ENCODE measurements at places on chromosomes 7 and 10.
A peak's percentile ranks its signal among the peaks of the same experiment; 100 is the strongest.

DNA sequence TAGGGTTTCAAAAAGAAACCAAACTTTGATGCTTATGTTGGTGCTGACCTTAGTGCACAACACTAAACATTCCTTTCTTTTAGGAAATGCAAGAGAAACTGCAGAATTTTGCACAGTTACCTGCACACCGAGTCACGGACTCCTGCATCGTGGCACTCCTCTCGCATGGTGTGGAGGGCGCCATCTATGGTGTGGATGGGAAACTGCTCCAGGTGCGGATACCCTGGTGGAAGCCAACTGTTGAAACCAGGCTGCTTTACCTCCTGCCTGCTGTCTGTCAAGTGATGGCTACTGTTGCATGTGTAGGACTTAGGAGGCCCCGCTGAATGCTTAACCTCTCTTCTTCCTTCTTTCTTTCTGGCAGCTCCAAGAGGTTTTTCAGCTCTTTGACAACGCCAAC, 11.7 kb downstream of the CASP2 start:
- no peak for DNase-seq

- no peak for DNase-seq
Observed at GRCh38 chr10:129877773-129878371, 86.2 kb downstream of the EBF3 start.

DNA sequence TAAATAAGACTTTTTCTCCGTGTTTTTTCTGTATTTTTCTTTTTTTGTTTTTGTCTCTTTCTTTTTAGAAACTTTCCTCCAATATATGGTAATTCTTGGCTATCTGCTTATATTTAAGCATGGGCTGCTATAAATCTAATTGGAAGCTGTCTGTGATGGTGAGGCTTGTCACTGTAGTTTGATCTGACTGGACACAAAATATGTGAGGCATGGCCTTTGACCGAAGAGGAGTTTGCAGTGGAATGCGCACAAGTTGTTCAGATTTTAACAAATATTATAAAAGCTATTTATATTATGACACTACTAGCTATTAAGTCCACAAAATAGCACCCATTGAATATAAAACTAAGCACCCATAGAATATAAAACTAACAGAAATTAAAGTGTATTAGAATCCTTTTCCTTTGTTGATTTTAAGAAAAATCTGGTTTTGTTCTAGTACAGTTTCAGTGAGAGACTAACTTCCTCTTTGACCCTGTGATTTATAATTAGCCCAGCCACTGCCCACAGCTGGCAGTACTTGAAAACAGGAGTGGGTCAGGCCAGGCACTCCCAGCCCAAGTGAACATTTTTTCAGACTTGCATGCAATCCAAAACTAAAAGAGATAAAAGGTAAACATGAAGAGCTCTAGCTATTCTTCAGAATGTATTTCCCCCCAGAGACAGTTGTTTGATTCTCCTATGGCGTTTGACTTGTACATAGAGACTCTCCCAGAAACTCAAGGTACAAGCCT, 69.9 kb upstream of the FGL2 start:
- no peak for DNase-seq

DNA sequence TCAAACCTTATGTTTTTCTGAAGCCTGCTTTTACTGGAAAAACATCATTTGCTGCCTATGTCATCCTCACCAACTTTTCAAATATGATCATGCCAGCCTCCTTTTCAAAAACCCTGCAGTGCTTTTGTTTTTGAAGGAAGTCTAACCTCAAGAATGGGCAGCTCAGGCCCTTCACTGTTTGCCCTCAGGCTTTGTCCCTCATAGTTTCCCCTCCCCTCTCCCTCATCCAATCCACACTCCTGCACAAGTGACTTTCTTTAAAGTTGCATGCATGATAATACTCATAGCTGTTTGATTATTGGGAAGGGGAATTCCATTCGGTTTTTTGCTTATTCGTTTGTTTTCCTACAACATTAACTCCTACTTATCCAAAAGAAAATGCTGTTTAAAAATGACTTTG, 219.4 kb downstream of the SEMA3E start:
- no peak for DNase-seq

DNA sequence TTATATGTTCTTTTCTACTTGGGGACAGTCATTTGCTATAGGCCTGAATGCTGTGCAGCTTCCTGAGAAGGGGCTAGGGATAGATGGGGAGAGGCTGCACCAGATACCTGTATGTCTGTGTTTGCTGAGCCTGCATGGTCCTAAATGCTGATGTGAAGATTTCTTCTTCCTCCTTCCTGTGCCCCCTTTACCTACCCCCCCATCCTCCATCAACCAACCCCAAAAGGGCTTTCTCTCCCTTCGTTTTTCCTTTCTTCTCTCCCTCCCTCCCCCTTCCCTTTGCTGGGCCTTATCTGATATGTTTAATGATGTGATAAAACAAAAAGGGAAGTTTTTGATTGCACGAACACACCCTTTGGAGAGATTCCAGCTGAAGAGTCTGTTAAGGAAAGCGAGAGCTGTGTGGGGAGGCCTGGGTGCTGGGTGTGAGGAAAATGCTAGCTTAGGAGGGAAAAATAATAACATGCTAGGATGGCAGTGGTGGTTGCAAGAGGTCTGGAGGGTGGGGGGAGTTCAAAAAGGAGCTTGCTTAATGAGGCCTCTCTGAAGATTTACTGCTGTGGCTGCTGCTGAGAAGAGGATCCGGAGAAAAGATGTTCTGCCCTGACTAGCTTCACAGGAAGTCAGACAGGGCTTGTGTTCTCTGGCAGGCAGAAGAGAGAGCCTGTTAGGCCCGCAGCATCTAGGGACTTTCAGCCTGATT, 101.8 kb downstream of the SAMD9 start:
- no peak for DNase-seq

GRCh38 chr7:157961731-157962457, 625.1 kb downstream of the DNAJB6 start:
- no peak for DNase-seq

DNA sequence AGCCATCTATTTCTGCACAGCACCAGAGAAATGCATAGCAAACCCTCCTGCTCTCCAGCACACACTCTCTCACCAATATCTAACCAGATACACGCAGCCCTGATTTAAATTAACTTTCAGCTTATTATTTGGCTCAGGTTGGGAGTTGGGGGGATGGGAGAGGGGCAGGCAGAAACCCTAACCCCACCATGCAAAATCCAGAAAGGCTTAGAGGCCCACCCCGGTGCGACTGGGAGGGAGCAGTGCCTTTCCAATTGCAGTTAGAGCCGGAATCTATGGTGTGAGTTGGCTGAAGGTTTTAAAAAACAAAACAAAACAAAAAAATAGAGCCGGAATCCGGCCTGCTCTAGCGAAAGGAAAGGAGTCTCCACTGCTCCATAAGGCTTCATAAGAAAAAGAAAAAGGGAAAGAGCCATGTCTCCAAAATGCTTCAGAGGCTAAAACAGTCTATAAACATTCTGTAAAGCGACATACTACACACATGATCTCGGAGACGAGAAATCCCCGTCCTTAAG, 2.9 kb downstream of the IGF2BP3 start:
- no peak for DNase-seq

DNA sequence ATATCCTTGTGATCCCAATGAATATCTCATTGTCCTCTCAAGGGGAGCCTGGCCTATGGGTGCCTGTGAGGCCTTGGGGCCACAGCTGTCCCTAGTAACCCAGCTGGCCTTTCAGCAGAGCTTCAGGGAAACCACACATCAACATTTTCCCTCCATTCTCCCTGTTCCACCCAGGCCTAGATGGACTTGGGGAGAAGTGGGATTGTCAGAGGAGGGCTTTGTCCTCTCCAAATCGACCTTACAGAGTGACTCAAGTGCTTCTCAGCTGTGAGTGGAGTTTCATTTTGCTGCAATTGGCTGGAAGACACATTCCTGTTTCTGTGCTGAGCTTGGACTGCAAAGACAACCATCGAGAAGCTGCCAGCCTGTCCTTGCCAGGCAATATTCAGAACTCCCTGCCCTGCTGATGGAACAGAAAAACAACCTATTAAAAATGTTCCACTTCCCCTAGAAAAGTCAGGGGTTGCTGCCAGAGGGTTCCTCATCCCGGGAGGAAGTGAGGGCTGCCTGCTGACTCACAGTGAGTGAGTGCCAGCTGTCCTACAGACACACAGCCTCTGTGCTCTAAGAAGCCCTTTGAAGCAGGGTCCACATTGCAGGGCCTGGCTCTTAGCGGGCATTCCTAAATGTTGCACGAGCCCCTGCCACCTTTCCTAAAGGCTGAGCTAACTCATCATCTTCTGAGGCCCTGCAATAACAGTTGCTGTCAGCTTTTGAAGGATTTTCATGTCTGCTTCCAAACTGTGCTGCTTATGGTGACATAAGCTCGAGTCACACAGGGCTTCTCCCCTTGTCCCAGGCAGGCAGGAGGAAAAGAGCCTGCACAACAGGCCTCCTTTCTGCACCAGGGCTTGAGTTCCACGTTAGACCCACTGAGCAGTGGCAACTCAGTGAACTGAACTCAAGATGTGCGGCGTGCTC, 20.5 kb downstream of the STRA8 start:
- no peak for DNase-seq

DNA sequence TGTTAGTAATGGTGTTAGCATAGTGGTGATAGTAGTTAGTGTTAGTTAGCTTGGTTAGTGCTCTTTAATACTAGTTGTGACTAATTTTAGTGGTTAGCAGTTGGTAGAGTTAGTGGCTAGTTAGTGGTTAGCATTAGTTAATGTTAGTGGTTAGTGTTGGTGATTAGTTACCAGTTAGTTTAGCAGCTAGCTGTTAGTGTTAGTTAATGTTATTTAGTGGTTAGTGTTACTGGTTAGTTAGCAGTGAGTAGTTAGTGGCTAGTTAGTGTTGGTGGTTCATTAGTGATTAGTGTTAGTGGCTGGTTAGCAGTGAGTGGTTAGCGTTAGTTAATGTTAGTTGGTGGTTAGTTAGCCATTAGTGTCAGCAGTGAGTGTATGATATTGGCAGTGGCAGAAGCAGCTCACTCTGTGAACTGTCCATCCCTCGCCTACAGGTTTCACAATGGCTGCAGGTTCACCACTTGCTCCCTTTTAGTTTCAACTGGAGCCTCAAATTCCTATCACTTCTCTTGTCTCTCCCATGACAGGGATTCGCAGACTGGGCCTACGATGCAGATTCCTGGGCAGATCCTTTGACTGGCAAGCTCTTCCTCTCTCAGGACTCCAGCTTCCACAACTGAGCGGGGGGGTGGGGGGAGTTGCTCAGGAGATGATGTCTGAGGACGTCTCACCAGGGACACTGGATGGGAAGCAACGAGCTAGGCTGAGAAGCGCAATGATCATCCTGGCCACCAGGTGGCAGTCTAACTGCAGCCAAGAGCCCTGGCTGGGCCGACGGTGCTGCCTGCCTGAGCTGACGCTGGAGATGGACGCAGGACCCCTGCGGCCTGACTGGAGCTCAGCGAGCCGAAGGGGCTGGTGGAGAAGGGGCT, 19.5 kb downstream of the GHRHR start:
- peak; percentile 78 for DNase-seq

DNA sequence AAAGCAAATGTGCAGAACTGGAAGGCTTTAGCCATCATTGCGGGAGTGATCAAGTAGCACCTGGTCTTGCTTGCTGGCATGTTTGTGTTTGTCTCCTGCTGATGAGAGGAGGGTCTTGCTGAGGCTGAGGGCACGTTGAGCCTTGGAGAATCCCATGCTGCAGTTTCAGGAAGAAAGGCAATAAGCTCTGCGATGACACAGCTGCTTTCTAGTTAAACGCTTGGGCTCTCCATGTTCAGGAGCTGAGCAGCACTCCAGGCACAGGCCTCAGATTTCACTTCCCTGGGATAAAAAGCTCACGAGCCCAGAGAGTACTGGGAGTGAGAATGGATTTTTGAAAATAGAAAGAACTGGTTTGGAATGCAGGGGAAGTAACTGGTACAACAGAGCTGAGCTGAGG, 100.8 kb downstream of the LRRC18 start:
- DNase-seq, result no peak

DNA sequence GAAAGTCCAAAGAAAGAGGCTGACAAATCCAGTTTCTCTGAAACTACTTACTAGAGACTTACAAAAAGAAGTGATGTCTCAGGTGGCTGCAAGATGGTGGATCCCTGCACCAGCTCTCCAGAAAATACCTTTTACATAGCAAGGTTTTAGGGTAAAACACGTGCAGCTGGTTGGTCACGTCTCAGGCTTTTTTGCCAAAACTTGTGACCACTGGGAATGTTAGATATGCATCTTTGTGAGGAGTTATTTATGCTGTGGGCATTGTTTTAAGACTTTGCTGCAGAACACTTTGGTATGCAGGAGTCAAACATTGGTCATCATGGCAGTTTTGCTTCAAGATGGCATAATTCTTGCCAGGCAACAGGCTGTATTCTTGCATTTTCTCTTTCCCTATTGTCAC, 1352.8 kb downstream of the REEP3 start:
- DNase-seq, result no peak

DNA sequence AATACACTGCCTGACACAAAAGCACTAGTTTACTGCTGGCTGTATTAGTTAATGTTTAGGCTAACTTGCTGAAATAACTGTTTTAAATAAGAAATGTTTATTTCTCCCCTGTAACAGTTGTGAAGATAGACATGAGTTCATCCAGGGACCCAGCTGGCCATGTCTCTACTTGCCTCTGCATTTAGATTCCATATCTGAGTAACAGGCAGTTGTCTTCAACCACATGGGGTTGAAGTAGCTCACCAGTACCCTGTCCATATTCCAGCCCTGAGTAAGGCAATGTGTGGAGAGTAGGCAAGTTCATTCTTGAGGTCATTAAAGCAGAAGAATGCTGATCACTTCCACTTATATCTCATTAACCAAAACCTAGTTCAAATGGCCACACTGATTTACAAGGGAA, 31.1 kb upstream of the RSBN1L start:
- DNase-seq, result no peak

- no peak for DNase-seq
Observed at GRCh38 chr7:37247861-37248260, 200.8 kb downstream of the ELMO1 start.

DNA sequence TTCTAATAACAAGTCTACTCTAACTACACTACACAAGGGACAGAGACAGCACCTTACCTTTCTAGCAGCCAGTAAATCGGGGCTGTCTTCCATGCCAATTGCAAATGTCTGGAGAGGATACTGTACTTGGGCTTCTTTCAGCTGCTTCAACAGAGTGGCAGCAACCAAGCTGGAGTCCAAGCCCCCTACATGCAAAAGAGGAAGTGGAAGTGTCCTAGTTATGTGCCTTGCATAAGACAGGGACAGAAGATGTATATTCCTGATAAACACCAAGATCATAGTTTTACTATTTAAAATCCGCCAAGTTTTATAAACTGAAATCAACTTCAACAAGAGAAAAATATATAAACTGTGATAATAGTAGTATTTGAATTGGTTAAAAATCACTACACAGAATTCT, 14.0 kb downstream of the ASNS start:
- DNase-seq, result no peak

GRCh38 chr10:60185421-60185820, 204.3 kb downstream of the ANK3 start:
- no peak for DNase-seq

GRCh38 chr7:151168003-151168786, 701 bp upstream of the GBX1 start:
- peak; percentile 14 for DNase-seq
